CD8-positive, alpha-beta memory T cell (primary cell): ENCODE measurements at places on chromosomes 7 and 10.
A peak's percentile ranks its signal among the peaks of the same experiment; 100 is the strongest.

DNA sequence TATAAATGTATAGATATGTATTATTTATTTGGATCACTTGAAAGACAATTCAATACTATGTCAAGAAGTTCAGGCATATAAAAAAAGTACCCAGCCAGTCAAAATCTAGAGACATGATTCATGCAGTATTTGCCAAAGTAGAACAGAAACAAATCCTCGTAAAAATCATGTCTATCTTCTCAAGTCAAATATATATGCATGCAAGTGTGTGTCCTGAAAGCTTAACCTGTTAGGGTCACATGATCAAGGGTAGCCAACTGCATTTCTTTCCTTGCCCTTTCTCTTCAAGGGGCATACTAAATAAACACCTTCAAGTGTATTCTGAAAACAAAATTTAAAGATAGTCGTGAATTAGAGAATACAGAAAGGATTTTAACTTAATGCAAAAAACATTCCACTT lies 107.0 kb downstream of the HIBADH start:
- DNase-seq: no peak

DNA sequence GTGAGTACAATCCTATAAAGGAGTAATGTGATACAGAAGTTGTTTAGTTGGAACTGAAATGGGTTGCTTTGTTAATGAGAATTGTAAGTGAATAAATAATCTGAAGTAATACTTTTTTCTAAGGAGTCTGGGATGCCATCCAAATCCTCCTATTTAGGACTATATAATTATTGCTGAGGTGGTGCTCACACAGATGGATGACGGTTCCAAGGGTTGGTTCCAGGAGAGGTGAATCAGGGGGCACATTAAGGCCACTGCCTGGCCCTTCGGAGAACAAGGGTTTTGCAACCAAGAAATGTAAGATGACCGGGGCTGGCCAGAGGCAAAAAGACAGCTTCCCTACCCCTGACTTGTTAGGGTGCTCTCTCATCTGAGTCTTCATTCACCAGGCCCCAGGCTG lies 352.7 kb downstream of the PHTF2 start:
- no peak for DNase-seq

DNA sequence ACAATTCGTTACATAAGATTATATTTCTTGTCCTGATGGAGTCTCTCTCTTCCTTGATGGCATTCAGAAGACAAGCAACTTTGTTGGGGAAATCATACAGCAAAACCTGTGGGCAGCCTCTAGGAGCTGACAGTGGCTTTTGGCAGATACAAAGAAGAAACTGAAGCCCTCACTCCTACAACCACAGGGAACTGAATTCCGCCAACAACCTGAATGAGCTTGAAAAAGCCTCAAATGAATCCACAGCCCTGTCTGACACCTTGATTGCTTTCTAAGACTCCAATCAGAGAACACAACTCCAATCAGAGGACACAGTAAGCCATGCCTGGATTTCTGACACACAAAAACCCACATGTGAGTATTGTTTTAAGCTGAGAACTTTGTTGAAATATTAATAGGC lies 576.8 kb upstream of the LRRTM3 start:
- no peak for DNase-seq

DNA sequence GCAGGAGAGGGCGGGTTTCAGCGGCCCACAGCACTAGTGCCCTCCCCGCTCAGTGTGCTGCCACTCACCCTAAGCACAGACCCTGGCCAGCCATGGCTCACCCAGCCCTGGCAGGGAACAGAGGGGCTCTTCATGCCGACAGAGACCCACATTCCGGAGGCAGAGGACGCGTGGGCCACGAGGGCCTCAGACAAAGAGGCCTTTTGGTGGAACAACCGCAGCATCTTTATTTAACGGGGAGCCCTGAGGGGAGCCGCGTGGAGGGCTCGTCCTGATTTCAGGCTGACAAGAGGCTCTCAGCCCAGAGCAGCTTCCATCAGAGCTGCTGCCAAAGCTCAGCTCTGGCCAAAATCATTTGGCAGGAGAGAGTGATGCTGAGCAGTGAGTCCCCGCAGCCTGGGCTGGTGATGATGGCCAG lies 127.8 kb downstream of the SH3PXD2A start:
- no peak for DNase-seq

DNA sequence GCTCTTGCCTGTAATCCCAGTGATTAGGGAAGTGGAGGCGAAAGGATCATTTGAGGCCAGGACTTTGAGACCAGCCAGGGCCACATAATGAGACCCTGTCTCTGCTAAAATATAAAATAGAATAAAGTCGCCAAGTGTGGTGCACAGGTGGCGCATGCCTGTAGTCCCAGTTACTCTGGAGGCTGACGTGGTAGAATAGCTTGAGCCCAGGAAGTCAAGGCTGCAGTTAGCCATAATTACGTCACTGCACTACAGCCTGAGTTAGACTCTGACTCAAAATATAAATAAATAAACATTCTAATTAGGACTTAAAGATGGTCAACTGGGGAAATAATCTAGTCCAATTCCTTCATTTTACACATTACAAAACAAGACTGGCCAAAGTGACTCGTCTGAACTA lies 768 bp downstream of the CHCHD2 start:
- peak; percentile 6 for DNase-seq

- DNase-seq: no peak
Measured at GRCh38 chr7:134705716-134706115, 59.1 kb downstream of the BPGM start.

DNA sequence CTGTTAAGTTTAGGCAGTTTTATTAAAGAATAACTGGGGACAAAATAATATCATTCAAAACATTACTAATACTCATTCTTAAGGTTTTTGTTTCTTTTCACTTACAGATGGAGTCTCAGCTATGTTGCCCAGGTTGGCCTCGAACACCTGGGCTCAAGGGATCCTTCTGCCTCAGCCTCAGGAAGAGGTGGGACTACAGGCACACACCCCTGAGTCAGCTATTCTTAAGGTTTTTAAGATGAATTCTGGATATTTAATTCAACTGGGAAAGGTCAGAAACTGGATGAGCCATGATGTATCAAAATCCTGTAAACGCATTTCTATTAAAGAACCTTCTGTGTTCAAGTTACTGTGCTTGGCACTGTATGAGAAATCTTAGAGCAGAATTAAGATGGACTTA lies 3.5 kb downstream of the OAT start:
- no peak for DNase-seq

DNA sequence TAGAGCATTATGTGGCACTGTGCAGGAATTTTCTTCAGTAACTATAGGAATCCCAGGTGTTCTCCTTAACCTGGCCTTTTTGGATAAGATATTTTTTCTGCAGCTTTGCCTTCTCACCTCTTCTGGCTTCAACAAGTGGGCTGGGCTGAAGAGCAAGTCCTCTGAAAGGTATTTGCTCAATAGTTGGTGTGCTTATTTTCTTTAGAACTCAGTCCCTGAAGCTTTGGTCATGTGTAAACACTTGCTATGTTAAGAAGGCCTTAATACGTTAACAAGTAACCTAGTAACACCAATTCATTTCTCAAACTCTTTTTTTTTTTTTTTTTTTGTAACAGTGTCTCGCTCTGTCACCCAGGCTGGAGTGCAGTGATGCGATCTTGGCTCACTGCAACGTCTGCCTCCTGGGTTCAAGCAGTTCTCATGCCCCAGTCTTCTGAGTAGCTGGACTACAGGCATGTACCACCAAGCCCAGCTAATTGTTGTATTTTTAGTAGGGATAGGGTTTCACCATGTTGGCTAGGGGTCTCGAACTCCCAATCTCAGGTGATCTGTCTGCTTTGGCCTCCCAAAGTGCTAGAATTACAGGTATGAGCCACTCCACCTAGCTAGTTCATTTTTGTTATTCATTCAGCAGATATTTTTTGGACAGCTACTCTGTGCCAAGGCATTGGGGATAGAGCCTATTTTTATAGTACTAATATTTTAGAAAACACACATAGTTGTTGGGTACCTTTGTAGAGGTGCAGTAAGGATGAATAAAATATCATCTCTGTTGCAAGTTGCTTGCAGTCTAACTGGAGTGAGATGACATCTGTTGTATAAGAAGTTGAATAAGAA lies 164.6 kb downstream of the SND1 start:
- no peak for DNase-seq

DNA sequence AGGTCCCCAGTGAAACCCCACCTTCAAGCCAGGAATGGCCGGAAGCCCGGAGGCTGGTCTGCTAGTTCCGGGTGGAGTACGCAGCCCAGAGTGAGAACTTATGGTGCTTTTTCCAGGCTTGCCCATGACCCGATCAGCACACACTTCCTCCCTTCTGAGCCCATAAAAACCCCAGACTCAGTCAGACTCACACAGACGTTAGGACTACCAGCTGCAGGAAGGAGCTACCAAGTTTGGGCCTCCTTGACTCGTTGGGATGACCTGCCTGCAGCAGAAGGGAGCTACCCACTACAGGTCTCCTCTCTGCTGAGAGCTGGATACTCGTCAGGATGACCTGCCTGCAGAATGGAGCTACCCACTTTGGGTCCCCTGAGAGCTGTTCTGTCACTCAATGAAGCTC lies 39.1 kb downstream of the SCRN1 start:
- DNase-seq: no peak

GRCh38 chr7:135704074-135704473 lies 23.9 kb downstream of the SLC13A4 start:
- no peak for DNase-seq

- DNase-seq: no peak
Measured at GRCh38 chr7:83362871-83363550, 200.3 kb upstream of the PCLO start.

GRCh38 chr7:39971924-39972323 lies 21.9 kb downstream of the CDK13 start:
- no peak for DNase-seq

GRCh38 chr10:79380946-79381721 lies 33.9 kb downstream of the PPIF start:
- no peak for DNase-seq

GRCh38 chr10:119263951-119264617 lies 56.7 kb downstream of the GRK5 start:
- DNase-seq: no peak

DNA sequence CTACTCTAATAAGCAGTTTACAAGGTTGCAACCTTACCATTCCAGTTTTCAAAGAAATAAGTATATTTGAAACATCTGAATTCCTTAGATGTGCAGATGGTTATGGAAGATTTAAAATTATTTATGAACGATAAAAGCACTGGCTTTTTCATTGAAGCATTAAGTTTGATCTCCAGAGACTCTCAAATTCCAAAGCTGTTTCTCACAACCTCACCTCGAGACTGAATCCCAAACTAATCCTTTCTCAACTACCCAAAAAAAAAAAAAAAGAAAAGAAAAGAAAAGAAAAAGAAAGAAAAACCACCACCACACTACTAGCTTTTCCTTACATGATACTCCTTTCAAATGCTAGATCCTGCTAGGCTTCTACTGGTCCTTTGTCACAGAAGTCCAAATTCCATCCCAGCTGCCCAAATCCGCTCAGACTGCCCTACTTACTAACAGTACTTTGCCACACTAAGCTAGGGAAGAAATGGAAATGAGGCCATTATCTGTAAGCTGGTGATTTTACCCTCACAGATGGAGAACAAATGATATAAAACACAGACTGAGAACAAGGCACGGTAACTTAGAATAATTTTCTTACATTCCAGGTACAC lies 100.6 kb upstream of the CDK1 start:
- no peak for DNase-seq

DNA sequence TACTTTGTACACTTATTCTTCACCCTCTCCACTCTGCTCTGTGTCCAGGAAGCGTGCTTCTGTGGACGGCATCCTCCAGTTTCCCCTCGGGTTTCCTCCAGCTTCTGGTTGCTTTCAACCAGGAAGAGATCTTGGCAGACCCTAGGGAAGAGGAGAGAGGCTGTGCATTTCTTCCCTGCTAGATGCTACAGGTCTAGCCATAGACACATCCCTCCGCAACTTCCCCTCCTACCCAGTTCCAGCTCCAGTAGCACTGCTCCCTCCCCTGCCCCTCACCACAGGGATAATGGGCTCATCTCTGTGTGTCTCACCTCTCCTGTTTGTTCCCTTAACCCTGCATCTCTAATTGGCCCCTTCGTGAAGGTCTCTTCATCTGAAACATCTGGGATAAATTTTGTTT lies 16.3 kb downstream of the TLL2 start:
- no peak for DNase-seq

DNA sequence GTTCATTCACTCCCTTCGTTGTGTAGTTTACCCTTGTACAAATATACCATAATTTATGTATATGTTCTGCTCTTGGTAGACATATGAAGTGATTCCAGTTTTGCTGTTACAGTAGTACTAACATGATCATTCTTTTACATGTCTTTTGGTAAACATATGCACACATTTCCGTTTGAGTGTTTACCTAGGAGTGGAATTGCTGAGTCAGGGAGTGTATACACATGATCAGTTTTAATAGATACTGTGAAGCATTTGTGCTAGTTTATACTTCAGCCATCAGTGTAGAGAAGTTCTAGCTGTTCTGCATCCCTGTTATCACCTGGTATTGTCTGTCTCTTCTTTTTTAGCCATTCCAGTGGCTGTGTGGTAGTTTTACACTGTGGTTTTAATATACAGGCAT lies 34.5 kb upstream of the CYP26C1 start:
- DNase-seq: no peak

GRCh38 chr10:133079836-133080682 lies 7.7 kb upstream of the ADGRA1 start:
- DNase-seq: no peak

- no peak for DNase-seq
Measured at GRCh38 chr7:30927040-30927439, 15.4 kb downstream of the AQP1 start.

GRCh38 chr7:7738622-7739021 lies 20.2 kb upstream of the RPA3 start:
- DNase-seq: no peak

DNA sequence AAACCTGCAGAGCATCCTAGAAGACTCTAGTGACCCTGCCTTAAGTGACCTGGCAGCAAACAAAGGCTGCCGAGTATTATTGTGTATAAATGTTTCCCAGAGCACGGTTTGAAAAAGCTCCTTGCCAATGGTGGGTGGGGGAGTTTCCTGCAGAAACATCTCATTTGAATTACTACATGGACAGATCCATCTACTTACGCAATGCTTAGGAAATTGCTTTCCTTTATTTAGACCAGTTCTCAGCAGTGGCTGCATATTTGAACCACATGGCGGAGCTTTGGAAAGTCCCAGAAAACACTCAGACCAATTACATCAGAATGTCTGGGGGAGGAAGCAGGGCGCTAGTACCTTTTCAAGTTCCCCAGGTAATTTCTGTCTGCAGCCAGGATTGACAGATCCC lies 560.9 kb downstream of the SDK1 start:
- no peak for DNase-seq
